NCI-H1048 (cell line): ENCODE measurements at places on chromosomes 6 and 20.

- DNase-seq = no peak
Observed at GRCh38 chr6:110784610-110784979, 30.7 kb downstream of the CDK19 start.

DNA sequence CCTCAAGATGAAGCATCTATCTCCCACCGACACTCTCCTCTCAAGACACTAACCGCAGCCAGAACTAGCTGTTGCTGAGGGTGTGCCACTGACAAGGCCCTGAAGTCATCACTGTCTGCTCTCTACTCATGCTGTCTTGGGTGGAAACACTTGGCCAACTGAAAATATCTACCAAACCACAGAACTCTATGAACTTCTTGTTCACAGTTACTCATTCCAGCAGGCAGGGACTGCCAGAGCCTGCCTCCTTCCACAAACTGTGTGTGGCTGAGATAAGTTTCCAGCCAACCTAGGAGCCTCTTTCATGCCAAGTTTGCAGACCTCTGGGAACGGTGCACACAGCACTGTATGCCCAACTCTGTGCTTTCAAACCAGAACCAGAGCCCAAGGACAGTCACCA is 45.5 kb upstream of the NXT1 start:
- no peak for DNase-seq

DNA sequence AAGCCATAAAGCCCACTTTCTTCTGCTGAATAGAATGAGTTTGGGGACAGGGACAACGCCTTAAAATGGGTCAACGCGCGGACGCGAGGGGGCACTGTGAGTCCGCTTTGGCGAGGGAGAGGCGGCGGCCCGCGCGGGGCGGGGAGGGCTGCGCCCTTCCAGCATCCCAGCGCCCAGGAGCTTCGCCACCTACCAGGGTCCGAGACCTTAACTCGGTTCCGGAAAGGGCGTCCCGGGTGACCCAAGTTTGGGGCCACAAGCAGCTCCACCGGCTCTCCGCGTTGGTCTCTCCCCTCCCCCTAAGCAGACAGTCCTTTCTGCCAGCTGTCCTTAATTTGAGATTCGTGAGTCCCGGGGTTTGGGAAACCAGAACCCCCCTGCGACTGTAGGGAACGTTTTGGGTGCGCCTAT is 1.8 kb upstream of the SAMD5 start:
- DNase-seq = no peak

- DNase-seq = no peak
Observed at GRCh38 chr6:4394786-4395185, 259.4 kb upstream of the ECI2 start.

DNA sequence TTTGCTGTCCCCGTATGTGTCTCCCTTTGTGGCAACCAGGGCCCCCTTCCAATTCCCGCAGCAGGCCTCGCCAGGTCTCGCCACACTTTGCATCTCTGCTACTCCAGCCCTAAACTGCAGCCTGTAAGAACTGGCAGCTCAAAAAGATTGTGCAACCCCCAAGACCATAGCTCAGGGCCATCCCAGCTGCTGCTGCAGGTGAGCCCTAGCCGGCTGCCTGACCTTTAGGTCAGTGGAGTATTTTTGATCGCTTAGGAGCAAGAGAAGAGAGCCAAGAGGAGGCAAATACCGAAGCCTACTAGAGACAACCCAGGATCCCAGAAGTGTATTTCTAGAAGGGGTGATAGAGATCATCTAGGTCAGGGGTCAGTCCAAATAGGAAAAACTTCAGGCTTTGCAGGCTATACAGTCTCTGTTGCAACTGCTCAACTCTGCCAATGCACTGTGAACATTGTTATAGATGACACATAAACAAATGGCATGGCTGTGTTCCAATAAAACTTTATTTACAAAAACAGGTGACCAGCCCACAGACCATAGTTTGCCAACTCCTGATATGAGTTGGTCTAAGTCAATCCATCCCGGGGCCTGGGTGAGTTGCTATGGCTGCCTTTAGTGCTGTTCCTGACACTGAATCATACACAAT is 138.4 kb downstream of the EYA2 start:
- no peak for DNase-seq

- no peak for DNase-seq
Observed at GRCh38 chr6:159693894-159694545, 979 bp upstream of the SOD2 start.

DNA sequence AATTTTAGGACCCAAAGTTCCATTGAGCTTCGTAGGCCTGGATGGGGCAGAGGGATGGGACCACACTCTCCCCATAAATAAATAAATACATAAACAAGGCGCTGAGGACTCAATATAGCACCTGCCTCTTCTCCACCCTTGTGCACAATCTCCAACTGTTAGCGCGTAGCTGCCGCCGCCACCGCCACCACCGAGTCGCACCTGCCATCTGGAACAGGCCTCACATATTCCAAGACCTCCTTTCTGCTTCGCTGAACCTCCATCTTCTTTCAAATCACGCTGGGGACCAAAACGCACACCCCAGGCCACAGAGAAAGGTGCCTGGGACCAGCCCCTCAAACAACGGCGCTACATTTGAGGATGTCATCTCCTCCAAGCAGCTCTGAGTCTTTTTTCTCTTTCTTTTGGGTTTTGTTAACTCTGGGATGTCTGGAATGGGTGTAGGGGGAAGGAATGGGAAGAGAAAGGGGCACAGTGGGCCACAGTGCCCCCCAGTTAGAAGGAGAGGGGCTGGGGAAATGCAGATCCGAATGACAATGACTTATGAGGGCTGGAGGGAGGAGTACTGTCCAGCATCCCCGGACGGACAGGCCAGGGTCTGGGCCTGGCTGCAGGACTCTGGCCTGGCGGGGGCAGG is 49.7 kb downstream of the NOL4L start:
- no peak for DNase-seq

DNA sequence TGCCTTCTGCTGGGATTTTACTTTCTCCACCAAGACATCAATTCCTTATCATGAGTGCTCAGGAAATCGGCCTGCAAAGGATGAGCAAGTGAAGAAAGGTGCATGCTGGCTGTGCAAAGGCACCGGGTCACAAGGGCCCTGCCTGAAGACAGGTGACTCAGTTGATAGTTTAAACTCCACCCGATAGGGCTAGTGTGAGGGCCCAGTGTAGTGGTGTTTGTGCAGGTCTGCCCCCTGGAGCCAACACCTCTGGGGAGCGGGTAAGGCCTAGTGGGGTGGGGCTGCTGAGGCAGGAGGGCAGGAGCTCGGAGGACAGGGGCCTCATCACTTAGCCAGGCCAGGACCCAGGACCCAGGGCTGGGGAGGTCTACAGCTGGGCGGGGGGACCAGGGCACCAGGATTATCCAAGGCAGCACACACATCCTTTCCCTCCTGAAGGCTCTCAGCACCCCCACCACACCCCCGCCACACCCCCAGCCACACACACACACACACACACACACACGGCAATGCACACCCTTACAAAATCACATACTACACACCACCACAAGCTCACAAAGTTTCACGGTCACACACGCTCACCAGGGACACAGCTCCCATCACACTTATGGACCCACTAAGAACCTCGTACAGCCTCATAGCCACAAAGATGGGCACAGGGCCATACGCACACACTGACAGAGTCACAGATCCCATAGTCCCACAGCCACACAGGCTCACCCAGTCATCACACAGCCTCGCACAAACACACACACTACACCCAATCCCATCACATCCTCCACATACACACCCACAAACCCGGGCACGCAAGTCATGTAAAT is 75.4 kb downstream of the GRM4 start:
- DNase-seq = no peak

- no peak for DNase-seq
Observed at GRCh38 chr6:26064619-26065257, 22.5 kb upstream of the HFE start.

DNA sequence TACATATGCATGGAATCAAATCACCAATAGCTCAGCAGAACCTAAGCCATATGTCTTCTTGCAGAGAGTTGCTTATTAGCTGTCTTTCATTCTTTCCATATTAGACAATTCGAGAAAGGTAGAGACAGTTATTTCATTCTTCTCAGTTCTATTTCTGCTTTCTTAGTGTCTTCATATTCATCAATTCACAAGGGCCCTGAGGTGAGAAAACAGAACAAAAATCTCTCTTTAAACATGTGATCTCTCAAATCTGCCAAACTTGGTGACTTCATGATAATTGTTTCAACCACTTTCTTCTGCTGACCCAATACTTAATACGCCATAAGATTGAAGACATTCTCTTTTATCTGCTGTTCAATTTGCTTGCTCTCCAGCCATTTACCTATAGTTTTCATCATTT is 229.7 kb upstream of the MARCKS start:
- no peak for DNase-seq

- no peak for DNase-seq
Observed at GRCh38 chr20:37567331-37567665, 39.6 kb upstream of the BLCAP start.

GRCh38 chr6:52360601-52361413 is 1.1 kb upstream of the PAQR8 start:
- DNase-seq = no peak

DNA sequence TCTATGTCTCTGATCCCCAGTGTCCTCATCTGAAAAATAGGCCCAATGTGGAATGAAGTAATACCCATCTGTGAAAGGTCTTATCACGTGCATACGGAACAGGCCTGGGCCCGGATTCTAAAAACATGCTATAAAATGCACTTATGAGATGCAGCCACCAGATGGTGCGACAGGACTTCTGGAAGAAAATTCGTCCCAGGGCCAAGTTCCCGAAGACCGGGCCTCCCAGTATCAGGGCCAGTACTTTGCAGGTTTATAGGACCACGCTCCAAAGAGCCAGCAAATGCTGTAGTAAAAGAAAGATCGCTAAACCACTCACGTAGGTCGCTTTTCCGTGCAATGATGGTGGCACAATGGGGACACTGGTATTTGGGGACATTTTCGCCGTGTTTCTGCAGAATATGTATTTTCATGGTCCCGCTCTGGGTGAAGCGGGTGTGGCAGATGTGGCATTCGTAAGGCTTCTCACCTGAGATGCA is 10.6 kb downstream of the CTCFL start:
- no peak for DNase-seq

DNA sequence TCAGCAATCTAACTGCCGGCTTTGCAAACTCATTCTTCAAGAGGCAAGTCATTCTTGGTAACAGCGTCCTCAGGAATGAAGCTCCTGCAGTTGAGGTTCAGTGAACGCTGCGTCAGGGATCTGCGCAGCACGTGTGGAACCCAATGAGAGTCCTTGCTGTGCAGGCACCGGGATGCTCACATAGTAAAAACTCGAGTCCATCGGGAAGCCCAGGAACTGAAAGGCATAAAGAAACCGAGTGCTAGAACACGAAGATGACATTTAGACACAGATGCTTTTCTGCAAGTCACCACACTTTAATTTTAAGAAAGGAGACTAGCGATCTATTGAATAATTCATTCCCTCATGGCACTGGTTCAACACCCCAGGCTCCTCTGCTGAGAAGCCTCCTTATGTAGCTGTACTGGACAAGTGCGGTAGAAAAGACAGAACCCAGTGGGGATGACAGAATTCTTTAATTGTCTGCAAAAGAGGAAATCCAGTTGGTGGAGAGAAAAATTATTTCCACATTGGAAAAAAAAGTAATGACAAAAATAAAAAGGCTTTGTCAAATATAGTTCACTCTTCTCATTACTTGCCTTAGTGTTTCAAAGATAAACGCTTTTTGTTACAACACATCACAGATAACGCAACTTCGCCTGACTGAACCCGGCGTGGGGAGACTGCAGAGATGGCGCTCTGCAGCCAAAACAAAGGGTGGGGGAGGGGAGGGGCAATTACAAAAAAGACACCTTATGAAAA is 1.9 kb upstream of the AFDN start:
- DNase-seq = no peak

- no peak for DNase-seq
Observed at GRCh38 chr6:166228425-166228824, 60.8 kb upstream of the TBXT start.

DNA sequence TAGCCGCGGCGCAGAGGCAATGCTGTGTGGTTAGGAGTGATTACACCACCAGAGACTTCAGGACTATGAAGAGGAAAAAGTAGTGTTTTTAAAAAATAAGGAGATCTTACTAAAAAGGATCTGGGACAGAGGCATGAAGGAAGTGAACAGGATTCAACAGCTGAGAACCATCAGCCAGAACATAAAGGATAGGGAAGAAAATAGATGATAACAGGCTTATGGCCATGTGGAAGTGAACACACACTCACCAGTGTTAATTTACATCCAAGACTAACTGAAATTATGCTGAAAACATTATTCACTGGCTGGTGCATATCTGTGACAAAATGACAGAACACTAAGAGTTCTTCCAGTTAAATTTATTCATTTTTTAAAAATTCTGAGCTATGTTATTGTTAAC is 47.5 kb upstream of the BCLAF1 start:
- no peak for DNase-seq

DNA sequence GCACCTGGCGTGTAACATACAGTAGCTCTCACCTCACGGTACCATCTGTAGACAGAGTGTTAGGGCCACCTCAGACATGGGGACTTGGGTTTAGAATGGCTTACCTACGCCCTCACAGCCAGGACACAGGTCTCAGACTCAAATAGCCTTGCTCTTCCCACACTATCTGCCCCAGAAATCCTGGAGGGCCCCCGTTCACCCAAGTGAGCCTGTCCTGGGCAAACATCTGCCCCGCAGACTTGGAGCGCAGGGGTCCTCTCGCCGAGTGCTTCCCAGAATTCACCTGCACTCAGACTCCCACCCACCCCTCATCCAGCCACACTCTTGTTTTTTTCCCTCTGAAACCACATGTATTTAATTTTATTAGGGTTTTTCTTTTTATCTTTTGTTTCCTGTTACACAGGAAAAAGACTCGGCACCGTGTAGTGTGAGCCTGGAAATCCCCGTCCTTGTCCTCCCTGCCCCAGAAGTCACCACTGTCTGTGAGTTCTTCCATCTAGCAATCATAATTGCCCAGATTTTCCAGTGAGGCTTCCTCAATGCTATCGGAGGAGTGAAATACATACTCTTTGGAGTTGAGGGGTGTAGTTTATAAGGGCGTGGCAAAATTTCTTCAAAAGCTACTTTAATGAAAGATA is 17.1 kb upstream of the MAP1LC3A start:
- no peak for DNase-seq

- no peak for DNase-seq
Observed at GRCh38 chr6:25473447-25473846, 178.6 kb upstream of the SCGN start.

DNA sequence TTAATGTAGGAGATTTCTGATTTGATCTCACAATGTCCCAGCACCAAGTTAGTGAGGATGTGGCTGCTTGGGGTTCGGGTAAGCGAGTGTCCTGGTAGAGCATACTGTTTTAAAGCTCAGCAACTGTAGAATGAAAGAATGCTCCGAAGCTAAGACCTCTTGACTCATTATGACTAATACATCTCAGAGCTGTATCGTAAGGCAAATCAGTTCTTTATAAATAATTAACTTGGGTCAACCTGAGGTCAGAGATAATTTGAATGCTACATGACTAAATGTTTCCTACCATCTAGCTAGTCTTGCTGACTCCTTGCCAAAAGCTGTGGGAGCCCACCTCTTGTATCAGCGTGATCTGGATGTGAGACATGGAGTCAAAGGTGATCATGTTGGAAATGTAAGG is 128.8 kb upstream of the PDE7B start:
- no peak for DNase-seq

DNA sequence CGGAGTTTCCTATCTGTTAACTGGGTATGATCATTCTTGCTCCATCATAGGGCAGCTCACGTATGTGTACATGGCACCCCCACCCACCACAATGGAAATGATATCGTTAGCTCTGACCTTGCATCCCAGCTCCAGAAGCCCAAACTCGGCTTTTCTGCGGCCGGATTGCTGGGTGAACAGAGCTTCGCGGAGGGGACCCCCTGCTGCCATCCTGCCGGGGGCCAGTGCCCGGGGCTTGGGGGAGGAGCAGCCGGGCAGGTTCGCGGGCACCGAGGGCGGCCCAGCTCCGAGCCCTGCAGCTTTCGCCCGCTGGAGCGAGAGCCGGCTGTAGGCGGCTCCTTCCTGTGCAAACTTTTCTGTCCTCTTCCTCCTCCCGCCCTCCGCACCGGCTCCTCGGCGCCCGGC is 24.9 kb upstream of the FUCA2 start:
- DNase-seq = no peak
